ENCODE measurements at places on chromosomes 16 and 17. TPM values are rescaled to one million over a fixed set of nuclear protein-coding genes. Genes with fewer than 3 reads are reported as not detected.

DNA sequence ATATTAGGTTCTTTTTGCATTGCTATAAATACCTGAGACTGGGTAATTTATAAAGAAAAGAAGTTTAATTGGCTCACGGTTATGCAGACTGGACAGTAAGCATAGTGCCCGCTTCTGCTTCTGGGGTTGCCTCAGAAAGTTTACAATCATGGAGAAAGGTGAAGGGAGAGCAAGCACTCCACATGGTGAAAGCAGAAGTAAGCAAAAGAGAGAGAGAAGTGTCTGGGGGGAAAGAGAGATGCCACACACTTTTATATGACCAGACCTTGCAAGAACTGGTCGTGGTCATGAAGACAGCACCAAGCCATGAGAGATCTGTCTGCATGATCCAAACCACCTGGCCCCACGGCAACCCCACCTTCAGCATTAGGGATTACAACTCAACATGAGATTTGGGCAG, 45.4 kb downstream of the KCNJ16 start:
- H3K27me3 ChIP-seq: no peaks in the 10 kb centered on the region
- no peaks in the 10 kb centered on the region for H3K36me3 ChIP-seq
- H3K4me1 ChIP-seq: no peaks in the 10 kb centered on the region

The HS3ST2 gene
- not detected for total RNA-seq

The GPR179 gene
- total RNA-seq: not detected

GRCh38 chr16:12458591-12459358, 344.9 kb downstream of the CPPED1 start:
- no peaks in the 10 kb centered on the region for H3K27me3 ChIP-seq
- peak; percentile 66 for DNase-seq
- H3K4me3 ChIP-seq: no peak overlapping the region
- peaks cover 24% of the 10 kb centered on the region for H3K4me1 ChIP-seq
- H3K27ac ChIP-seq: peak overlapping the region; percentile 66
- H3K36me3 ChIP-seq: no peaks in the 10 kb centered on the region

The RPL38 gene
- 560 TPM for total RNA-seq

- no peak for DNase-seq
- H3K36me3 ChIP-seq: peaks cover 19% of the 10 kb centered on the region
- H3K4me1 ChIP-seq: peaks cover 4% of the 10 kb centered on the region
These were observed 6.9 kb downstream of the SLC12A4 start for GRCh38 chr16:67961551-67961957.

DNA sequence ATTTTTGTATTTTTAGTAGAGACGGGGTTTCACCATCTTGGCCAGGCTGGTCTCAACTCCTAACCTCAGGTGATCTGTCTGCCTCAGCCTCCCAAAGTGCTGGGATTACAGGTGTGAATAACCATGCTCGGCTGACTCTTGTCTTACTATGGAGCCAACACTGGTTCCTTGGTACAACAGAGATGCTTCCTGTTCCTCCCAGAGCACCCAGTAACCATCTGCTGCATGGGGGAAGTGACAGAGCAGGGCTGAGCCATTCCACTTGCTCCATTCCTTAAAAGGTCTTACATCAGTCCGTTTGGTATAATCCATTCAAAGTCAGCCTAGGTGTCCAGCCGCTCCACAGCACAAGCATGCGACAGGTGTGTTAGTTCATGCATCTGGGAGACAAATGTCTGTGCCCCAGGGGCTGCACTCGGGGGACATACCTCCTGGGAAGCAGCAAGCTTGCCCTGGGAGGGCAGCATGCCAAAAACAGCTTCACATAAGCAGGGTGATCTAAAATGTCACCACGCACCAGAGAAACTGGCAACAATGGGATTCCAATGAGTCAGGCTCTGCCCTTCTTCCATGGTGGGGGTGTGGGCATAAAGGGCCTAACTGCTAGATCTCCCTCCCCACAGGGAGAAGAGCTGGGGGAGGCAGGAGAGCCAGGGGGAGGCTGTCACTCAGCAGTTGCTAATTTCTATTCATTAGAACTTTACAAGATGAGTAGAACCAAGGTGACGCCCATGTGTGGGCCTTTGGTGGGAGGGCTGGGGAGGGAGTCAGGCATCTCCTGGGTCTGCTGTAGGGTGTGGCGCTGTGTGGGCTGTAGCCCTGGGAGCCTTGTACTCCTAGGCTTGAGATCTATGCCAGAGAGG, 35.5 kb downstream of the PIPOX start:
- no peak for DNase-seq
- H3K27me3 ChIP-seq: no peaks in the 10 kb centered on the region
- peaks cover 17% of the 10 kb centered on the region for H3K4me1 ChIP-seq

DNA sequence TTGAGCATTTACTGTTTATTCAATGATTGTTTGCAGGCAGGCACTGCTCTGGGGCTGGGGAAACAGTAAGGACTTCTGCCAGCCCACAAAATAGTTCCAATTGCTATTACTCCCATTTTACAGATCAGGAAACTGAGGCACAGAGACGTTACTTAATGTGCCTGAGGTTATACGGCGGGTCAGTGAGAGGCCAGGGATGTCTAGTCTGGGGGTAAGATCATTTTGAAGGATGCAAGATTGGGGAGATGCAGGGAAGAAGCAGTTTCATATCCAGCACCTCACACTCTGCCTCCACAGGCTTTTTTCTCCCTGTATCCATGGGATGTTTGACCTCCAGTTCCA, 46.5 kb downstream of the ABAT start:
- DNase-seq: no peak
- no peaks in the 10 kb centered on the region for H3K4me1 ChIP-seq
- no peaks in the 10 kb centered on the region for H3K27me3 ChIP-seq
- no peaks in the 10 kb centered on the region for H3K36me3 ChIP-seq
- no peak overlapping the region for H3K4me3 ChIP-seq
- H3K27ac ChIP-seq: no peak overlapping the region

DNA sequence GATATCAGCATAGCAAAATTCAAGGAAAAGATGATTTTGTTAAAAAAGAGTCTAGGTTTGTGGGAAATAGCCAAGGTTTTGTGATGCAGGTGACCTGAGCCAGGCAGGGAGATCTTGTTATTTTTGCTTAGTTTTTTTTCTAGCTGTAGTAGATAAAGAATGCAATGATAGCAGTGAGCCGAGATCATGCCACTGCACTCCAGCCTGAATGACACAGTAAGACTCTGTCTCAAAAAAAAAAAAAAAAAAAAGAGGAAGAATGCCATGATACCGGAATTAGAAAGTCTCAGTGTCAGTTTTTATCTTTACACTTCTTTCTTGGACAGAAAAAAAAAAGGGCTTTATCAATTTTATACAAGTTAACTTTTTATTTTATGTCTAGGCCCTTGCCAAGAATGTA, 27.5 kb downstream of the TMEM238L start:
- H3K4me1 ChIP-seq: no peaks in the 10 kb centered on the region
- H3K36me3 ChIP-seq: no peaks in the 10 kb centered on the region
- H3K27me3 ChIP-seq: no peaks in the 10 kb centered on the region
- DNase-seq: no peak
- H3K4me3 ChIP-seq: no peak overlapping the region
- H3K27ac ChIP-seq: no peak overlapping the region

DNA sequence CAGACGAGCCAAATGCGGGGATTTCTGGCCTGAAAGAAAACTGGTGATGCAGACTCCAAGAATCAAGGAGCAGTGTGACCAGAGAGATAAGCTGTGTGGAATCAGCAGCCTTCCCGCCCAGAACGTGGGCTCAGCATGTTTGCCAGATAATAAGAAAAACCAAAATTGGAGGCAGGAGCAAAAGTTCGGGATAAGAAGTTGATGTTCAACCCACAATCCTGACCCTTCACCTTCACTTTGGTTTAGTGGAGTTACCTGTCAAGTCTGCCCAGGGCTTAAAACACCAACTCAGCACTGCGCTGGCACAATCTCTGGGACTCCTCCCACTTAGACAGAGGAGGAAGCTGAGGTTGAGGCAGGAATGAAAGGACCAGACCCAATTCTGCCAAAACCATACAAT, 3.1 kb downstream of the SLC43A2 start:
- no peak overlapping the region for H3K27ac ChIP-seq
- no peaks in the 10 kb centered on the region for H3K27me3 ChIP-seq
- peaks cover 2% of the 10 kb centered on the region for H3K36me3 ChIP-seq
- DNase-seq: no peak

DNA sequence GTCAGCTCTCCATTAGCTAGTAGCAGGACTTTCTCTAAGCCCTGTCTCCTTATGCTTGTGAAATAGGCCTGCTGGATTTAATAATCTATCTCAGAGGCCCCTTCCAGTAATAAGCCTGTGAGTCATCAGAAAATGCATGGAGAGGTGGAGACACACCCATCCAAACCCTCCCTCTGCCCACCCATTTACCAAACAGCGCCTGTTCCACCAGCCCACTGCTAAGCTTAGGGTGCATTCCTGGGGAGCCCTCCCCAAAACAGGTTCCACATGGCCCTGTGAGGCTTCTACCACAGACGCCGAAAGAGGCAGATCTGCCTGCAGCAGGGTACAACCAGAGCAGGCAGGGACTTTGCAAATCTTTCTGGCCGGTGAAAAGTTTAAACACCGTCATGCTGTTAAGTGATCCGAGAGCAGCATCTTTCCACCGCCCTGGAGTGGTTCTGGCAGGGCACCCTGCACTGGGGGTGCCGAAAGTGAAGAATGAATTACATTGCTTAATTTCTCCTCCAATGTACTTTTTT, 99.3 kb downstream of the GAS7 start:
- H3K4me3 ChIP-seq: no peak overlapping the region
- DNase-seq: no peak
- peaks cover 25% of the 10 kb centered on the region for H3K4me1 ChIP-seq

GRCh38 chr17:74307984-74308773, 17.8 kb upstream of the KIF19 start:
- no peak for DNase-seq
- H3K4me3 ChIP-seq: no peak overlapping the region
- no peaks in the 10 kb centered on the region for H3K27me3 ChIP-seq
- no peaks in the 10 kb centered on the region for H3K36me3 ChIP-seq

- H3K27ac ChIP-seq: no peak overlapping the region
- H3K27me3 ChIP-seq: peaks cover 16% of the 10 kb centered on the region
- no peaks in the 10 kb centered on the region for H3K4me1 ChIP-seq
- DNase-seq: no peak
- H3K36me3 ChIP-seq: no peaks in the 10 kb centered on the region
These were observed 498.5 kb upstream of the ZFHX3 start for GRCh38 chr16:73546341-73546845.

DNA sequence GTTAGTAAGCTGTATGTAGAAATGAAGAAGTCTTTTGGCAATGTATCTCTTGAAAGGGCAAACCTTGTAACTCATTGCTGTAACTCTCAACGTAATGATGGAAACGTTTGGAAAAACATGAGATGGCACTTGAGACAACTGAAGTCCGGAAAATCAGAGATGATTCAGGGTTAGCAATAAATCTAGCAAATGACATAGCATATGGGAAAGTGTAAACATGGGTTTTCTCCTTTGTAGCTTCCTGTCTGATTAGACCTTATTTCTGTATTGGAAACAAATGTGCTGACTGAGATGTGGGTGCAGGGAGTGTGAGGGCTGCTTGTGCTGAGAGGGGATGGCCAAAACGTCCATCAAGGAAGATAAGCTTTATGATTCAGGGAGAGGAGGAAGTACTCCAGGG, 110.7 kb upstream of the FAM20A start:
- no peak overlapping the region for H3K27ac ChIP-seq
- DNase-seq: no peak
- no peak overlapping the region for H3K4me3 ChIP-seq
- no peaks in the 10 kb centered on the region for H3K27me3 ChIP-seq
- no peaks in the 10 kb centered on the region for H3K4me1 ChIP-seq

GRCh38 chr17:45584092-45585036, 93.8 kb upstream of the PLEKHM1 start:
- H3K4me3 ChIP-seq: peak overlapping the region; percentile 64
- peak; percentile 53 for DNase-seq
- peak overlapping the region; percentile 85 for H3K27ac ChIP-seq
- no peaks in the 10 kb centered on the region for H3K27me3 ChIP-seq
- peaks cover 10% of the 10 kb centered on the region for H3K4me1 ChIP-seq

DNA sequence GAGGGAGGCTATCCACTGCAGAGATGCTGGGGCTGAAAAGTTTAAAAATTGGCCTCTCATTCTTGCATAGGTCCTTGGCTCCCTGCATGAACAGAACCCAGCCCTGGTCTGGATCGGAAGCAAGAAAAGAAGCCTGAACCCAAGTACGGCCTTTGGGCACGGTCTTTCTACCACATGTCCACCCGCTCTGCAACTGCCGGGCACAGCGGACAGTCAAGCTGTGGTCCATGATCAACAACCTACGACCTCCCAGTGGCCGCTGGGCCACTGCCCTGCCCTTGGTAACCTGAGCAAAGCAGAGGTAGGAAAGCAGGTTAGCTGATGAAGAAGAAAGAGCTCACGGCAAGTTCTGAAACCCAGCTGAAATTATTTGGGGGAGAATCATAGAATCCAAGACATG, 3.6 kb downstream of the ABCC12 start:
- H3K4me1 ChIP-seq: peaks cover 6% of the 10 kb centered on the region
- H3K27ac ChIP-seq: no peak overlapping the region
- peaks cover 5% of the 10 kb centered on the region for H3K27me3 ChIP-seq
- DNase-seq: no peak
- H3K36me3 ChIP-seq: no peaks in the 10 kb centered on the region

- peaks cover 12% of the 10 kb centered on the region for H3K4me1 ChIP-seq
- H3K36me3 ChIP-seq: peaks cover 21% of the 10 kb centered on the region
- no peak for DNase-seq
- no peak overlapping the region for H3K4me3 ChIP-seq
- H3K27ac ChIP-seq: peak overlapping the region; percentile 25
- no peaks in the 10 kb centered on the region for H3K27me3 ChIP-seq
These were observed 68.8 kb upstream of the ZNF750 start for GRCh38 chr17:82908543-82909160.

DNA sequence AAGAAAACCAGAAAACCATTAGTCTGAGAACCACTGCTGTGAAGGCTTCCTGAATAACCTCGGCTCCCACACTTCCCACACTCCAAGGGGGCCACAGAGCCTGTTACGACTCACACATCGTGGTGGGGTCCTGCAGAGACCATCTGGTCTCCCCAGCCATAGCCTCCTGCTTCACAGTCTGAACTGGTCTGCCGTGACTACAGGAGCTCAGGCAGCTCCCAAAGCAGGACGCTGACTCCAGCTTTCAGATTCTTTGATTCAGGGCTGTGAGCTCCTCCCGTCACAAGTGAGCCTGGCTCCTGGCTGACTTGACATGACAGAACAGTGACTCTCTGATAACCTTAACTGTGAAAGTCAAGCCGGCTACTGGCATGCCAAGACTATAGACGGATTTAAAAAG, 37.8 kb downstream of the CYB5D2 start:
- peaks cover 72% of the 10 kb centered on the region for H3K36me3 ChIP-seq
- no peak for DNase-seq
- no peak overlapping the region for H3K4me3 ChIP-seq

The GFAP gene
- not detected for total RNA-seq

DNA sequence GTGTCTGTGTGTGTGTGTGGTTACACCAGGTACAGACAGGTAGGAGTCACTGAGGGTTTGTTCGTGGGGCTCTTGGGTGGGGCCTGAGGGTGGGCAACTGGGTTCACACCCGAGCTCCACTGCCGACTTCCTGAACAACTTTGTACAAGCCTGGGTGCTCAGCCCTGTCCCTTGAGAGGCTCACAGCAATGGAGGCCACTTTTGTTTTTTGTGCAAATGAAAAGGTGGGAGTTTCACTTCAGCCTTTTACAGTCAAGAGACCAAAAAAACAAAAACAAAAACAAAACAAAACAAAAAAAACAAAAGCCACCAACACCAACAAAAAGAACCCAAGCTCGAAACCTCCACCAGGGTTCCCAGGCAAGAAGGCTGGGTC, 2.4 kb downstream of the RHBDF2 start:
- H3K4me3 ChIP-seq: peak overlapping the region; percentile 95
- no peak for DNase-seq
- no peaks in the 10 kb centered on the region for H3K27me3 ChIP-seq
- peaks cover 81% of the 10 kb centered on the region for H3K4me1 ChIP-seq
- H3K36me3 ChIP-seq: peaks cover 8% of the 10 kb centered on the region

The FMNL1 gene
- total RNA-seq: 741 TPM
